LoVo (cell line): ENCODE measurements at places on chromosomes 4 and X.

GRCh38 chr4:17336524-17336961 is 175.3 kb downstream of the QDPR start:
- peak; percentile 76 for DNase-seq

GRCh38 chr4:76624931-76625715 is 190.1 kb downstream of the SHROOM3 start:
- DNase-seq = no peak

DNA sequence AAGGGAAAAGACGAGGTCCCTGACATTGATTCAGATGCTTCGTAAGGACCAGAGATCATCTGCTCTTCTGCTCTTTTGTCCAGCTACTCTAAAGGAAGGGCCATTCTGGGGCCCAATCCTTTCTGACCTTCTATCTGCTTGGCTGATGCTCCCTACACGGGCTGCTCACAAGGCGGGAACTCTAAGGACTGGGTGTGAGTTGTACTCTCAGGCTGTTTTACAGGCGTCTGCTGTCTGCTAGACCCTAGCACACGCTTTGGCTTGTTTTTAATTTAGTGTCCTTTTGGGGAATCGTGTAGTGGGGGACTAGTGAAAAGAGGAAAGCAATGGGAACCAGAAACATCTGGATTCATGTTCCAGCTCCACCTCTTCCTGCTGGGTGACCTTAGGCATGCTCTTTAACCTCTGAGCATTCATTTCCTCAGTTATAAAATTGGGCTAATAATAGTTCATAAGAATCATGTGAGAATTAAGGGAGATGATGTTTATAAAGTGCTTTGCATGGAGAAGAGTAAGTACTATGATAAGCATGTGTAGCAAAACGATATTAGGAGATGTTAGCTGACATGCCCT is 53.1 kb downstream of the CASP3 start:
- DNase-seq = no peak

DNA sequence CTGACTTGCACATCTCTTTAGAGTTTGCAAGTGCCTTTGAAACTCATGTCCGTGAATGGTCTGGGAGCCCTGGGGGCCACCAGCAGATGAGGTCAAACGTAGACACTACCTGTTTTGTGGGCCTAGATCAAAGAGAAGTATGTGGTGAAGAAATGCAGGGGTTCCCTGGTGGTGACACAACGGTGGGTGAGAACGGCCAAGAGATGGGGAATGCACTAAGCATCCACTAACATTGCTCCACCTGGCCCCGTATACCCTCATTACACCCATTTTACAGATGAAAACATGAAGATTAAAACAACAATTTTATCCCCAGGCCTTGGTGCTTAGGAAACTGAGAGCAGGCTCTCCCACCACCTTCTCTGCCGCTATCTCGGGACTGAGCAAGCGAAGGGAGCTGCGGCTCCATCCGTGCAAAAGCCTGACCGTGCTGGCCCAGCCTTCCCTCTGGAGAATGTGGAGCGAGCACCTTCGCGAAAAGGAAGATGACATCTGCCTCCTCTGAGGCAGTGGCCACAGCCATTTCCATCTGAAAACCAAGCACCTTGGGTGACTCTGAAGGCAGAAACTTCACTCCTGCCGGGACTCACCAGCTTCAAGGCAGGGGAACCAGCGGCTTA is 91.9 kb downstream of the EVC2 start:
- DNase-seq = no peak

DNA sequence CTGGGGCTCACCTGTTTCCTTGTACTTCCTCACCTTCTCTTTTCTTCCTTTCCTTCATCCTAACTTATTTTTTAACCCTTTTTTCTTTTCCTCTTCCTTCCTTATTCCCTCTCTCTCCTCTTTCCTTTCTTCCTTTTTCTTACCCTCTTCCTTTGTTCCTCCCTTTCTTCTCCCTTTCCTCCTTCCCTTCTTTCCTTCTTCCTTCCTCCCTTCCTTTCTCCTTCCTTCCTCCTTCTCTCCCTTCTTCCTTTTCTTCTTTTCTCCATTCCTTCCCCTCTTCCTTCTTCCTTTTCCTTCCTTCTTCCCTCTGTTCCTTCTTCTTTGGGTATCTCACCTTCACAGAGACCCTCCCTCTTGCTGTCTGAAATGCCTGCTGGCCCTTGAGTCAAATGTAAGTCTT is 22.1 kb upstream of the CBR4 start:
- DNase-seq = no peak

GRCh38 chrX:135605906-135606305 is 85.4 kb downstream of the INTS6L start:
- DNase-seq = no peak

- DNase-seq = no peak
These were observed 35.6 kb downstream of the BCLAF3 start for GRCh38 chrX:19955306-19955705.

DNA sequence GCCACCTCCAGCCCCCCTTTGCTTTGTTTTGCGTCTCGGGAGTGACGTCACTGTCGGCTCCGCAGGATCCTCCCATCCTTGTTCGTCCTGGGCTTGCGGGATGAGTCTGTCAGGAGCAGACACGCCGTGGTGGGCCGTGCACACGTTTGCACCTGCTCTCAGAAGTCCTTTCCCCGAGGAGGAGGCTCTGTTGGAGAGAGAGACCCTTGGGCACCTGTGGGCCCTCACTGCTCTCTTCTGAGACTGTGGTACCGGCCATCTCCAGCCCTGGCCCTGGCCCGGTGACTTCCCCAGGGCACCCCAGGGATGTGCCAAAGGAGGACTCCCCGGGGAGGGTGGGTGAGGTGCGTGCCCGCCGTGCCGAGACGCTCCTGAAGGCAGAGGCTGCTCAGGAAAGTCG is 76.1 kb upstream of the PPP2R3B start:
- DNase-seq = no peak

- no peak for DNase-seq
These were observed 89.9 kb upstream of the KCTD8 start for GRCh38 chr4:44538534-44538933.

DNA sequence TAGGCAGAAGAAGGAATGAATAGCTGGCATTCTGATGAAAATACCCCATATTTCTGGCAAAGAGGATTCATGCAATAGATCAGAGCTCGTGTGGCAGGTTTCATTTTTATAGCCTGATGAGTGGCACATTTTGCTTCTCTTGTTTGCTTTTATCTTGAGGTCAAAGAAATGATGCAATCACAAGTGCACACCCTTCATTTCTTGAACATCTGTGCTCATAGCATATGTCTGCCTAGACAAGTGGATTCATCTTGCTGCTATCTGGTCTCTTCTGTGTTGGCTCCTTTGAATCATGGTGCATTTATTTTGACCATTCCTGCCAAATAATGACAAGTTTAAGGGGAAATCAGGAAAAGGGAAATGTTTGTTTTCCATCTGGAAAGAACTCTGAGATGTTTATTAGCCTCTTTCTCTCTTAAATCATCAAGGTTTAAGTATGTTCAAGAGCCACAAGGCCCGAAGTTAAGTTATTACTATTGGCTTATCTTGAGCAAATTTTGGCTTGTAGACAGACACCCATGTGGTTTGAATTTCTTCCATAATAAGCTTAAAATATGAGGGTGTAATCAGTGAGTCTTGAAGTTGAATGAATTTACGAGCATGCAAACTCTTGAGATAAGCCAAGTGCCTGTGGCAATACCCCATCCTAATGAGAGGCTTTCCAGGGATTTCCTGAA is 59.3 kb upstream of the HS3ST1 start:
- DNase-seq = peak; percentile 71

DNA sequence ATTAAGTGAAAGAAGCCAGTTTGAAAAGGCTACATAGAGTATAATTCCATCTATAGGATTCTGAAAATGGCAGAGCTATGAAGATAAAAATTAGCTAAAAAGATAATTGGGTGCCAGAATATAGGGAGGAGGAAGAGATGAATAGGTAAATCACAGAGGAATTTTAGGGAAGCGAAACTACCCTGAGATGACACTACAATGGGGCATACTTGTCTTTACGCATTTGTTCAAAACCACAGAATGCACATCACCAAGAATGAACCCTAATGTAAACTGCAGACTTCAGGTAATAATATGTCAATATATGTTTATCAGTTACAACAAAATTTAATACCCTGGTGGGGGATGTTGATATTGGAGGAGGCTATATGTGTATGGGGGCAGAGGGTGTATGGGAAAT is 1342.9 kb downstream of the ADGRL3 start:
- no peak for DNase-seq

GRCh38 chrX:43573441-43574015 is 82.6 kb upstream of the MAOA start:
- DNase-seq = no peak

- DNase-seq = no peak
These were observed 38.9 kb downstream of the TLR10 start for GRCh38 chr4:38743866-38744265.

GRCh38 chr4:26490111-26490959 is at the start of gene CCKAR:
CCKAR (minus strand) TSS chr4:26490484; CDS start chr4:26490267, 217 bp downstream.
- no peak for DNase-seq

DNA sequence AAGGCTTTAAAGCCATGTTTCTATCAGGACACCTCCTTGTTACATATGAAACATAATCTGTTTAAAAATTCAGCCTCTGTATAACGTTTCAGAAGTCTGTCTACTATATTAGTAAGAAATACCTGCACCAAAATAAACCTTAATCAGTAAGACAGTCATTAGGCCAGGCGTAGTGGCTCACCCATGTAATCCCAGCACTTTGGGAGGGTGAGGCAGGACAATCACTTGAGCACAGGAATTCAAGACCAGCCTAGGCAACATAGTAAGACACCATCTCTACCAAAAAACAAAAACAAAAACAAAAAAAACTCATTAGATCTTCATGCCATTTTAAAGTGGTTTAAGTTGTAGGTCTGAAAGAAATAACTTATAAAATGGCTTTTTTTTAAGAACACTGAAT is 107.5 kb upstream of the STIM2 start:
- DNase-seq = no peak

DNA sequence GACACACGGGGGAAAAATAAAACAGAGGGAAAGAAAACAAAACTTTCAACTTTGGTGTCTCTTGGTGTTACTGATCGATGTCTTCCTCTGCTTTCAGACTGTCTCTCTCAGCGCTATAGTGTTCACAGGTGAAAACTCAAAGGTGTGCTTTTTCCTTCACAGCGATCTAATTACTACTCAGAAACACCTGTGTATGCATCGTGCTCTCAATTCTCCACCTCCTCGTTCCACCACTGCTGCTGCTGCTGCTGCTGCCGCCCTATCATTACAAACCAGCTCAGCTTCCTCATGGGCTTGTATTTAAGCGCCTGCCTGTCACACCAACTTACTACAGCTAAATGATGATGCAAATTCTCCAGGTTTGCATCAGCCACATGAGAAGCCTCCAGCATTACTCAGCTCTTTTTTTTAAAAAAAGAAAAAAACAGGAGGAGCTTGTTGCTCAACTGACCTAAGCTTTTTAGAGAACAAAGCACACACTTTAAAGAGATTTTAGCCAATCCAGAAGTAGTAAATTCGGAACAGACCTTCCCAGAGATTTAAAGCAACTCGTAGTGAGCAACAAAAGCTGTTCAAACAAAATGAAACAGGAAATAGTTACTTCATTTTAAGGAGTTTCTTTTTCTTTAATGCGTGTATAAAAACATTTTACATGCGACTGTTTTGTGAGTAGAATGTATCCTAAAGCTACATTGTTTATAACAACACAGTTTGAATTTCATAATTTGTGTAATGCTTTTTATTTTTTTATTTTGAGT is at the start of gene SLC7A11:
Gene SLC7A11, minus strand, starts transcription at position 274 of the 758 bp plus-strand sequence. CDS start 280 bp downstream, outside the sequence.
- peak; percentile 93 for DNase-seq

GRCh38 chrX:13177921-13178566 is 133.6 kb upstream of the FAM9C start:
- no peak for DNase-seq

DNA sequence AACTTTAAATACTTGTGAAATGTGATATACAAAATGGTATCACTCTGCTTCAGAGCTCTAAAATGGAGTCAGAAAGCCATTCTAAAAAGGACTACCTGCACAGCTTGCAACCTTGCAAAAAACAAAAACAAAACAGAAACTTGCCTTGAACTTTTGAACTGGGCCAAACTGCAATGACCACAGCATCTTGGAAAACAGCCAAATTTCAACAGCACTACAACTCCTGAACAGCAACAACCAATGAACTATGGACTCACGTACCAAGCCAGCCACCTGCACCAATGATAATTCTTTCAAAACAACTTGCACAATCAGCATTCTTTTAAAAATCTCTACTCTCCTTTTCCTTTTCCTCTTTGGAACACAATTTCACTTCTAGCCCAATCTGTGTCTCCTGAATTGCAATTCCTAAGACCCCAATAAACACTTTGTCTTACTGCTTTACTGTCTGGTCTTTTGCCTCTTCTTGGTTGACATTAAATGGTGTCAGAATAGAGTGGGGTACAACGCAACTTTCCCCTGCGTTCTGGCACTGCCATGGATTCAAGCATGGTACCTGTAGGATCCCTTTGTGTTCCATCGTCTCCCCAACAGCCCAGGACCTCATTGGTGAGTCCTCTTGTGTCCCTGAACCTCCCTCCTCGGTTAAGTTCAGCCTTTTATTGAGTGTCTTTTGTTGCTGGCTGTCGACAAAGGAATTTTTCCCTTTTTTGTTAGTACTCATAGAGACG is 35.7 kb upstream of the FMR1 start:
- DNase-seq = peak; percentile 1

DNA sequence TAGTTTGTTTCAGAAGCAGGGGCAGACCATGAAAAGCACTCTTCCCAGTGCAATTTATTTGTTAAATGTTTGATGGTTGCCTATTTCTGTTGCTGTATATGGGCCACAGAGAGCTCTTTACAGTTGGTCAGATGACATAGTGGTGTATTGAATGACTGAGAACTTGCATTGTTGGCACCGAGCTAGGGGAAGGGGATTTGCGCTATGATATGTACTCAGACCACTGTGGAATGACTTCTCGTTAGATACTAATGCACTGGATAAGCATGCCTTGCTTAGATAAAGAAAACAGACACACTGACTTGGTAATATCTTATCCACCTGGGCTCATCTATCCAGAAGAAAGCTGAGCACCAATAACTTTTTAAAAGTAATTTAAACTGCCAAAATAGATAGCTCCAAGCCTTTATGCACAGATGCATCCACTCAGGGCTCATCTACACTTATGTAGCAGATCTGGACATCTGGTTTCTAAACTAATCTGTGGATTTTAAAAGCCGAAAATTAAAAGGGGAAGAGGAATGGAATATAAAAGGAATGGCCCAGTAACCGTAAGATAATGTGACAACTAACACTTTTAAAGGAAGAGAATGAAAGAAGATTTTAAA is 132.7 kb downstream of the GATB start:
- DNase-seq = no peak

- DNase-seq = no peak
These were observed 40.1 kb downstream of the SLC16A2 start for GRCh38 chrX:74461384-74461783.

DNA sequence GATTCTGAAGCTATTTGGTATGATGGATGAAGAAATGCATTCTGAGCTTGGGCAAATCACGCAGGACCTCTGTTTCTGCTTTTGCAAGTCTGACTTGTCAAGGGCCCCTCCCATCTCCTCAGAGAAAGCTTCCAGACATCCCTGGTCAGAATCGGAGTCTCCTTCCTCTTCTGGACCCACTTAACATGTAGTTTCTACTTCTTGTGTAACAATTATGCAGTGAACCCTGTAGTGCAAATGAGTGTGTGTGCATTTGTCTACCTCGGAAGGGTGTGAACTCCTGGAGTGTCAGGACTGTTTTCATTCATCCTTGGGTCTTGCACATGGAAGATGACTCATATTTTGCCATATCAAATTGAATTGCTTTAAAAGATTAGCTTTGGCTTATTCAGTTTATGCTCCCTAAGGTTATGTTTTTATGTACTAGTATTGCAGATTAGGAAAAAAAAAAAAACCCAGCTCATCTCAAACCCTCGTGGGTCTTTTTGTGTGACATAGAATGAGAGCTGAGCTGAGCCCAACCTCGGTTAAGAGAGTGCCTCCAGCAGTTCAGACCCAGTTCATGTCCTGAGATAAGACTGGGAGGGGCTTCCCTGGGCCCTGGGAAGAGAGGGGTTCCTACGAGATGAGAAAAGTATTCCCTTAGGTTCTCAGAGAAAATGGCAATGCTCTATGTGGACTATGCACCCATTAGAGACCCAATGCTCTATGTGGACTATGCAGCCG is 61.1 kb upstream of the RPL34 start:
- DNase-seq = no peak
